ENCODE measurements at places on chromosomes 6 and 20.

DNA sequence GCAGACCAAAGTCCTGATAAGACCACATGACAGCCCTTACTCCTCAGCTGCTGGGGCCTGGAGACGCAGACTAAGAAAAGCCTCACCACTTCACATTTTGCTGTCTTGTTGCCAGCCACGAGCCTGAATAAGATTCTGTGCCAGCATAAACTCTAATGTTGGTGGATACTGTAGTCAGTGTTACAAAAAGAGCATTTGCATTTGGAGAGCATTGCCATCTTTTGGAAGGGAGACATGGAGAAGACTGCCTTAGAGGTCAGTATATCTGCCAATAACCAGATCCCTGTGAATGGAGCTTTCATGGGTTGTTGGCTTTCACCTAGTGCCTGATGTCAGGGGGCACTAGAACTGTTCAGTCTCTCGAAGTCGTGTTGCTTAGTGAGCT lies 315.2 kb downstream of the ZFAND3 start:
- DNase-seq: no peak

GRCh38 chr6:137224799-137225198 lies 5.6 kb upstream of the IFNGR1 start:
- DNase-seq: no peak

- DNase-seq: no peak
Observed at GRCh38 chr6:12395898-12396297, 105.7 kb downstream of the EDN1 start.

DNA sequence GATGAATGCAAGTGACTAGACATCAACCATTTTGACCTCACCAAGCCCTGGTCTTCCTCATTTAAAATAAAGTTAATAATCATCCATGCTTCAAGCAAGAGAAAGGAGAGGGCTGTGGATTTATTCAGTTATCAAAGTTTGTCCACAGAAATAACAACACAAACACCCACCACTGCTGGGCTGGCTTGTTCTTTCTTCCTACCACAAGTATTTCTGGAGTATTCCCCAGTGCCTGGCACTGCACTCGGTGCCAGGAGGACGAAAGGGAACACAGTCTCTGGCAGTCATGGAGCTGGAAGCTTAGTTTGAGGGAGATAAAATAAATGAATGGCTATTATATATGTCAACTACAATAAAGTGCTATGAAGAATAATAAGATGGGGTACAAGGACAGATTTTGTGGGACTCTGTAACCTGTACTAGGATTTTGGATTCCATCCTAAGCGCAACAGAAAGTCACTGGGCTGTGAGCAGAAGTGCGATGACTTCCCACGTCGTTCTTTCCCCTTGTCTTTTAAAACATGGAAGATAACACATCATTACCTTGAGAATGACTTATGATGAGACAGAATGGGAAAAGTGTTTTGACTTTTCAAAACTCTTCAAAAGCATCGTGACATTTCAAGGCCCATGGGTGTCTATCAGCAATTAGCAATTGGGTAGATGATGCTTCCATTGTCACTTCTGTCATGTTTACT lies 74.5 kb upstream of the TRAF3IP2 start:
- no peak for DNase-seq

DNA sequence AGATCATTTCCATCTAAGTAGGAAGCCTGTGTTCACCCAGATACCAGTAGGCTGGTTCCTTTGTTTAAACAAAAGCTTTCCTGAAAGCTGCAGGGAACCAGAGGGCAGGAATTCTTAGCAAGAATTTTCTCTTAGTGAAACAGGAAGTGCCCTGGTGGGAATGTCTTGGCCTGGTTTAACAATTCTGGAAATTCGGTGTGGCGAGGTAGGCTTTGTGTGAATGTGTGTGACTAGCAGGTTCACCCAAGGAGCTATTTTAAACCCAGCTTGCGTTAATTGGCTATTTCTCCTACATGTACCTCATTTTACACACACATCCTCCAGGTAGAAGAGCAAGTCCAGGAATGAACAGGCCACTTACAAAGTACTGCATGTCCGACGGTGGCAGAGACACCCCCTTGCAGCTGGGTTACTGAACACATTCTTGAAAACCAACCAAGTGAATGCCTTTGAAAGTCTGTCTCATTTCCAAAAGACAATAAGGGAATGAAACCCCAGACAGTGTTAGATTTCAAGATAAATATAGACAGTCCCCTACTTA lies 64.6 kb downstream of the GFOD1 start:
- DNase-seq: no peak

DNA sequence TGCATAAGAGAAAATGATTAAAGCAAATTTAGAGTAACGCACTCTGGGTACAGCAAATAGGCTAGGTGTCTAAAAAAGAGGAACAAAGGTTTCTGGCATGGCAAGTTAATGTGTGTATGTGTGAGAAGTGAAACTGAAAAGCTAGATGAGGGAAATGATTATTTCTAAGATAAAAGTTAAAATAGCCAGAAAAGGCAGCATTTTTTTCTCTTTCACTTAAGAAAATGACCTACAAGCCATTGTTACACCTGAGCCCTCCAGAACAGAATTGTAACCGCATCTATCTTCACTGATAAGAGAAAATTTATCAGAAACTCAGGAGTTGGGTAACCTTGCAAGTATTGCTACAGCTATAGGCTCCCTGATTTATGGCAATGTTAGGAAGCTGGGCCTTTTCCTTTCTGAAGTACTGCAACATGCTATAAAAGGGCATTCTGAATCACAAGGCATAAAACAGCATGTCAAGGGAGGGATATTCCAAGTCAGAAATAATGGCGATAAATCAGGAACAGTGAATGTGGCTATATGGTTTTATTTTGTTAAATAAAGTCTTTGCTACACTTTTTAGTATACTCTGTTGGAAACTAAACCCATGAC lies 395.3 kb downstream of the TBC1D32 start:
- no peak for DNase-seq

- no peak for DNase-seq
Observed at GRCh38 chr6:82534876-82535275, 171.3 kb downstream of the TPBG start.

GRCh38 chr20:12849225-12849910 lies 159.4 kb upstream of the SPTLC3 start:
- DNase-seq: no peak

GRCh38 chr20:60132162-60132826 lies 174.1 kb downstream of the CDH26 start:
- no peak for DNase-seq

DNA sequence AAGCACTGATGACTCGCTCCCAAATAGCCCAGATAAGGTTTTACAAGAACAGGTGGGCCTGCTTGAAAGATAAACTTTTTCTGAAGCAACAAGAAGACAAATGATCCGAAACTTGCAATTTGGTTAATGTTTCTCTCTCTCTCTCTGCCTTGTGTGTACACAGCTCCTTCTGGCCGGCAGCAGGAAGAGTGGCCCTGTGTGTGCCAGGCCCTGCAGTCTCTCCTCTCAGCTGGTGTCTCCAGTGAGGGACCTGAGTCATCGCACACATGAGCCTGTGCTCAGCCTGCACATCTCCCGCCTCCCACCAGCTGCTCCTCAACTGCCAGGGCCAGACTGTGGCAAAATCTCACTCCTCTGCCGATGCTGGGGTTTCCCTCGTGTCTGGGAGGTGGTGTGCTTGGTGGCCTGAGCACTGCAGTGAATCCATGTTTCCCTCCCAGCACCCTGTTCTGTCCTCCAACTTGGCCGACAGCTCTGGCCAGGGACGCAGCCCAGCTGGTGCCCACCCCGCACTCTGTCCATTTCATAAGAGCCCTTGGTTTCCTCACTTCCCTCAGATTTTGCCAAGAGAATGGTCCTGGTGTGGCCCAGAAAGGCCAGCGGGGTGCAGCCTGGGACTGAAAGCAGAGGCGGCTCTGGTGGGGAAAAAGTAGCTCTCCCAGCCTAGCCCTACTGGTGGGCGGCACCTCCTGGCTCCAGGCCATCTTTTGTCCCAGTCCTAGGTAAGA lies 49.4 kb downstream of the ERMARD start:
- no peak for DNase-seq

DNA sequence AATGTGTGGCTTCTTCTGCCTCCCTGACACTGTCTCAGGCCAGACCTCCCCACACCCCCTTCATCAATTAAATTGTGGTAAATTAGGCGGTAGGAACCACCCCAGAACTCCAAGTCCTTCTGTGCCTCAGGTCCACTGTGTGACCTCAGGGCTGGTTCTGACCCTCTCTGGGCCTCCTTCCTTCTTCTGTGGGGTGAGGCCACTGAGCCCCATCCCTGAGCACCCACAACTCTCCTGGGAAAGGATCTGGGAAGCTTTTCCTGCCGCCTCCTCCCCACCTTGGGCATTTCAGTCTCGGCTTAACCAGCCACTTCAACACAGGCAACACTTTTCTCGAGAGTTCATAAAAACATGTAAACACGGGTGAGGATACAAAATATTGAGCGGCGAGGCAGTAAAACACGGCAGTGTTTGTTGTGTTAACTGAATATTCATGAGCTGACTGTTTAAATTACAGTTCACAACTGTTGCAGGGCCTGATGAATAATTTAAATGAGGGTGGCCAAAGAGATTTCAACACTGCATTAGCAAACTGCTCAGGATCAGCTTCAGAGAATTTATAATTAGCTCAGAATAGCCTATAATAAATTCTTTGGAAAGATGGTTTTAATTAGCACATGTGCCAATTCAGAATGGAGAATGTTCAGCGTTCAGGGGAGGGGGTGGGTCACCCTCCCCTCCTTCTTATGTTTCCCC lies 112.1 kb downstream of the TOX2 start:
- DNase-seq: no peak

DNA sequence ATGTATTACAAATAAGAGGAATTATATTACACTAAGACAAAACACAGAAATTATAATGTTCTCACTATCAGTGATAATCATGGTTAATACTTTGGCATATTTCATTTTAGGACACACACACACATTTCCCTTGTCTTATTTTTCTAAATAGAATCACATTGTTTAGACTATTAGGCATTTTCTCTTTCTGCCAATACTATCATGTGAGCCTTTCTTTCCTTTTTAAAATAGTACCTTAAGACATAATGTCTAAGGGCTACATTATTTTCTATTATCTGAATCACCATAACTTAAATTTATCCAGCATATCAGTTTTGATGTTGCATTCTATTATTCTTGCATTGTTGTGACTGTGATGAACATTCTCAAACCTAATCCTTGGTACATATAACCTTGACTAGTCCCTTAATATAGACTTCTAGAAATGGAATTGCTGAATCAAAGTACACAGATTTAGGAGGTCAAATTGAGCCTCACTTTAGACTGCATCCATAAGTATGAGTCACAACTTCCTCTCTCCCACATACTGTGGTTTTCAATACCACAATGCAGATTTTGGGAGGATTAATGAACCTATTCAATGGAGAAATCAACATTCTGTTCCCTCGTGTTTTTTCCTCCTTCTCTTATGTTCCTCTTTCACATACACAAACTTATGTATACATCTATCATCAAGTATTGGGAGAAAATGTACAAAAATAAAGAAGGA lies 212.6 kb downstream of the MOXD1 start:
- DNase-seq: no peak

DNA sequence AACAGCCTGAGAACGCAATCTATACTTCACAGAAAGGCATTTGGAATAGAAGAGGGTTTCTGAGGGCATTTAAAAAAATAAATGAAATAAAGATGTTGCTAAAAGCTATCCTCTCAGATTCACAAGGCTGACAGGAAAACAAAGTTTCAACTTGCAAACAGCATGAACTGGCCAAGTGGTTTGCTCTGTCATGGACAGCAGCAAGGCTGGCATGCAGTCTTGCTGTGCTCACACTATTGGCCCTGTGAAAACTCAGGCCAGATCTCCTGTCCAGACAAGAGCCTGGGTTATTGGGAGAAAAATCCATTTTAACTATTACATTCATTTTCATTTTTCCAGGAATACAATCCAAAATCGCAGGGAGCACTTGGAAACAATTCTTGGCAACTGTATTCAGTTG lies 506.2 kb upstream of the SLC35B3 start:
- no peak for DNase-seq

DNA sequence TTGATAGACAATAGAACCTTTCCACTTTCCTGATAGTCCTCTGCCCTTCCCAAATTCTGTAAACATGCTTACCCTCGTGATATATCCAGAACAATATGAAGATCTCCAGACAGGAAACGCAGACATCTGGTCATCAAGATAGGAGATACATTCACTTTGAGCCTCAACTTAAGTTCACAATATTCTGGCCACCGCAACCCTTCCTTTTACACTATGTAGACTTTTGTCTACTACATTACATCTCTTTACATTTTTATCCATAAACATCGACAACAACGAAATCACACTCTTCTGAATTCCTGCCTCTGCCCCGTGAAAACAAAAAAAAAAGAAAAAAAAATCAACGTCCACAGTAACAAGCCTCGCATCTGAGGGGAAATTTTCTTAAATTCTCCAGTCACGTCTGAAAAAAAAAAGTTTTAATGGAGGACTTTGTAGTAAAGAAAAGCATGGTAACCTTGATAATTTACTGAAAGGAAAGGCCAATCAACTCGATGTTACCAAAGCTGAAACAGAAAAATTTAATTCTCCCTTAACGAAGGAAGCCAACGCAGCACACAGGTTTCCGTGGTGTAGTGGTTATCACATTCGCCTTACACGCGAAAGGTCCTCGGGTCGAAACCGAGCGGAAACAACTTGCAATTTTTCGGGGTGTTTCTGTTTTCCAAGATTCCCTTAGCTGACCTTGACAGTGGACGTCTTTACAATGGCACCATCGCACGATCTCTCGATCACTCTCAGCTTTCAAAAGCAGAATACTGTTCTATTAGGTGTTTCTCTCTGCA lies 21.8 kb downstream of the POM121L2 start:
- no peak for DNase-seq

GRCh38 chr20:62493253-62493885 lies 17.6 kb upstream of the GATA5 start:
- DNase-seq: no peak

- peak; percentile 23 for DNase-seq
Observed at GRCh38 chr6:25882051-25882496, 8.0 kb upstream of the SLC17A3 start.

DNA sequence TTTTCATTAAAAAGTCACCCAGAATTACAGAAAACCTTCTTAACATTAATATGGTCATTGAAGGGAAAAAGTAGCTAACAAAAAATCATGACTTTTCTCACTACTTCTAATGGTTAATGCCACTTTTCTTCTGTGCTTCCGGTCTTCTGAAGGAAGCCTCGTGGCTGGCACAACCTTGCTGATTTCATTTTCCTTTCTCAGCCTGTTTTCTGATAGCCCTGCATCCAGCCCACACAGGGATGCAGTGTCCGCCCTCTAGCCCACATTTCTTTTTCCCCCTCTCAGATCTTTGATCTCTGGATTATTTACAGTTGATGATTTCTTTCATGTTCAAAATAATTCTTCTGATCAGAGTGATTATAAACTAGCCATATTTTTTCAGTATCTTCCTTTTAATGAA lies 655.4 kb upstream of the EPHA7 start:
- no peak for DNase-seq

GRCh38 chr6:44138717-44139350 lies 11.5 kb downstream of the TMEM63B start:
- no peak for DNase-seq
